ENCODE measurements at places on chromosomes 12 and 14. TPM values are rescaled to one million over a fixed set of nuclear protein-coding genes. Genes with fewer than 3 reads are reported as not detected.

GRCh38 chr14:103329401-103330347 is 4.4 kb upstream of the EIF5 start:
- DNase-seq, result peak; percentile 11

RND1 gene
- total RNA-seq, result 2.2 TPM

- DNase-seq, result no peak
Measured at GRCh38 chr12:124398578-124399227, 103.8 kb downstream of the RFLNA start.

- peak; percentile 20 for DNase-seq
Measured at GRCh38 chr12:6953442-6954315, 2.5 kb downstream of the PTPN6 start.

SPIC gene
- total RNA-seq, result not detected

DNA sequence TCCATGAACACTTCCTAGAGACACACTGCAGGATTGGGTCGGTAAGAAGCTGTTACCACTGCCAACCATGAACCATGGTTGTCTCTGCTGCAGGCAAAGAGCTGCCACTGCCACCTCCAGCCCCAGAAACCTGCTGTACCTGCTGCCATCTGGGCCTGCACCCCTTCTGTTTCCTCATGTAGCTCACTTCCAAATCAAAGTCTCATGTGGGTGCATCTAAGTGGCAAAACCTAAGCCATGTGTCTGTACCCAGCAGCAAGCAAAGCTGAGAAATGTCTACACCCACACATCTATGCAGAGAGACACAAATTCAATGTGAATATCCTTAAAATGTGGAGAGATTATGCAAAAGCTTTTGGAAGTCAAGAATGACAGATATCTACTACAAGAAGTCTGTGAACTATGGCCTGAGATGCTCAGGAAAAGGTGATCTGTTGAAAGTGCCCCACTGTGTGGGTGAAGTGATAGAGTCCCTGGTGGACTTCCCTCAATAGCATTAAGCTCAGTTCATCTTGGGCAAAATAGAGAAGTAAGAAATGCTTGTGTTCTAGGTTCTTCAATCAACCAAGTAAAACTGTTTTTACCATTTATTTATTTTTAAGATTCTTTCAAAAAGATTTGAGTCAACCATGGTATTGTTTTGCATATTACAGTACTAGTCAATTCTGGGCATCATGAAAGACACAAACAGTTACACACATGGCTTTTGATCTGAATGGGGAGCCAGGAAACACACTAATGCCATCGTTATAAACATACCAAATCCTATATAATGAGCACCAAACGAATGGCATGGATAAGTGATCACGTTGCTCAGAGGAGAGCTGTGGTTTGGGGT is 64.4 kb downstream of the FOS start:
- no peak for DNase-seq

- no peak for DNase-seq
Measured at GRCh38 chr14:52575858-52576257, 23.2 kb downstream of the GPR137C start.

GRCh38 chr12:6123258-6123657 is 1.2 kb downstream of the VWF start:
- DNase-seq, result no peak

GRCh38 chr12:20426191-20426590 is 57.9 kb downstream of the PDE3A start:
- DNase-seq, result no peak

SIX4 gene
- total RNA-seq, result 14.0 TPM

IL26 gene
- not detected for total RNA-seq

DNA sequence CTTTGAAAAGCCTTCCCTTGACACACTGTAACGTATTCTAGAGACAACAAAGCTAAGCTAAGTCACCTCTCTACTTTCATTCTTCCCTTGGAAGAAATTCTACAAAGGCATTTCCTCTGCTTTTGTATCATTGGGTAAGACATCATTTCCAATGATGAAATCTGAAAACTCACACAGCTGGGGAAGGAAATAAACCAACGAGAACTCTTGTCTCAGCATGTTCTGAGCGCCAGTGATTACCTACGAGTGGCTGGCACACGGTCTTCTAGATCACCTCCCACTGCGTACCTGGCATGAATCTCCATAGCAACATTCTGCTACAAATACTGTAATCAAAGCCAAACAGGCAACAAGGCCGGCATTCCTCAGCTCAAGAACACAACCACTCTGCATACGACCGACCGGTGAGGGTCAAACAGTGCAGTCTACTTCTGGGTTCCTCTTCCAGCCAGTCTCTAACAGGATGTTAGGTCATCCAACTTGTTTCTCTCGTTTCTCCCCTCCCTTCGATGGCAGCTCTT is 7.6 kb downstream of the VPS37B start:
- DNase-seq, result peak; percentile 77

GRCh38 chr12:53735556-53735955 is 8.3 kb upstream of the CALCOCO1 start:
- no peak for DNase-seq

DNA sequence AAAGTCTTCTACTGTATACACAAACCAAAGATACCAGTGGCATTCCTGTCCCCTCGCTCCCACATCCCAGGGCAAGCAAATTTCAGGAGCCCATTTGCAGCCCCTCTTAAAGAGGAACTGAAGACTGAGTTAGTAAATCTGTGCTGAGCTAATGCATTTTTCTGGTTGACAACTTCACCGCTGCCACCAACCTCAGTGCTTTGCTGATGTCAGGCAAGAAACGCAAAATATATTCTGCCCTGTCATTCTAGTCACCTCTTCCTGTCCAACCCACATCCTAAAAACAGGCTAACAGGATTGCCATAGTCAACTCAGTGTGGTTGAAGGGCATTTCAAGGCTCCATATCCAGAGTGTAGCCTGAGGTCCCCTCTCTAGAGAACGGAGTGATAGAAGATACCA is 59.4 kb upstream of the FICD start:
- DNase-seq, result no peak

MBIP gene
- 22.3 TPM for total RNA-seq

TCTN1 gene
- 22.6 TPM for total RNA-seq

DNA sequence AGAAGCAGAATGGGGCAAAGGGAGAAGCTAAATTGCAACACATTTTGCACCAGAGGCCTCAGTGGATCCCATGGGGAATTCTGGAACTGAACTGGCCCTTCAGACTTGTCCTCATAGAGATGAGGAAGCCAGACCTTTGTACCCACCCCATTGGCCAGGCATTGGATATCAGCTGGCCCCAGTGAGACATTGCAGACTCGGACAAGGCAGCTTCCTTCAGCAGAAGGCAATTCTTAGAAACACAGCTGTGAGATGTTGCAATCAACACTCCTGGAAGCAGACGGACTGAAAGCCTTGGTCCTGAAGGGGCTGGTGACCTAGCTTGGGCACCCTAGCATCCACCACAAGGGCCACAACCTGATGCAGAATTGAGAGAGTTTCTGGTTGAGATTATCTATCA is 218.1 kb downstream of the MSRB3 start:
- DNase-seq, result no peak

PKP2 gene
- 18.7 TPM for total RNA-seq

DNA sequence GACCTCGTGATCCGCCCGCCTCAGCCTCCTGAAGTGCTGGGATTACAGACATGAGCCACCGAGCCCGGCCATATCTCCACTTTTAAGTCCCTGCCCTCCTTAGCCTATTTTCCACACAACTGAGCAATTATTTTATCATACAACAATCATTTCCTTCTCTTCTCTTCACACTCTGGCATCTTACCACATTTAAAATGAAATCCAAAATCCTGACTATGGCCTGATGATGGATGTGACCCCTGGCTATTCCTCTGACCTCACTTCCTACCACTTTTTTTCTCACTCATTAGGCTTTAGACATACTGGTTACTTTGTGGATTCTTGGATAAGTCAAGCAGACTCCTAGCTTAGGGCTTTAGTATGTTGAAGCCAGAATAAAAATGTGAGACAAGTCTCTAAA is 21.9 kb upstream of the EID3 start:
- DNase-seq, result peak; percentile 82

DNA sequence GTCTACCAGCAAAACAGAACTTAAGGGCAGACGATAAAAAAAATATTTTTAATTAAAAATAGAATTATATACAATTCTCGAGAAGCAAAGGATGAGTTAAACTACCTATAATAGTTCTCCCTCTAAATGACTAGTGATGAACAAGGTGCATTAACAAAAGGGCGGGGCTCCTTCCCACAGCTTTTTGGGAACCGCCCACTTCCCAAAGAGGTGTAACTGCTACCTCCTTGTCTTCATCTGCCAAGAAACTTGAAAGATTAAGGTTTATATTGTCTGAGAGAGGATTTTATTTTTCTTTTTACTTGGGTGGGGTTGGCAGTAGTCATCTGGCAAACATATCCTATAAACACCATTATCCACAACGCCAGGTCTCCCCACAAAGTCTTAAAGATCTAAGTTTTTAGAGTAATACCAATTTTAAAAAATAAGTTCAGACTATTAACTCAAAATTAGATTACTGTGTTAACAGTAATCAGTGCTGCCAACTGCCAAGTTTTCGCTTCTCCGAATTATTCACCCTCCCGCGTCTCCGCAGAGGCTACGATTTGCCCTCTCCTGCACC is 938 bp downstream of the RALGAPA1 start:
- no peak for DNase-seq

GRCh38 chr14:68577802-68578541 is 214.9 kb downstream of the ZFP36L1 start:
- DNase-seq, result peak; percentile 99

GRCh38 chr12:50246197-50246865 is 37.0 kb downstream of the LIMA1 start:
- DNase-seq, result no peak

DNA sequence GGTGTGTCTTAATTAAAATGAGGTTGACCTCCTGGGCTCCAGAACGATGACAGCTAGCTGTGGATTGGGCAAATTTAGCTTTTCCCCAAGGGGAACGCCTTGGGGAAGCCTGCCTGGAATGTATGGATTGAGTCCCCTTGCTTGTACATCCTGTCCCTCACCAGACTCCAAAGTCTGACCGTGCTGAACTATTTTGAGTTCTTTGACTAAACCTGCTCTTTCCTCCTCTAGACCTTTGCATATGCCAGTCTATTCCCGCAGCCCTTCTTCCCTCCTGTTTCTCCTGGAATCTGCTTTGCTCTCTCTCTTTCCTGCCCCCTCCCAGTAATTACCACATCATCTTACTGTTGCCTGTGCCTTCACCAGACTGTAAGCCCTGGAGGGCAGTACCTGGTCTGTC is 11.5 kb upstream of the KDM2B start:
- no peak for DNase-seq

DNA sequence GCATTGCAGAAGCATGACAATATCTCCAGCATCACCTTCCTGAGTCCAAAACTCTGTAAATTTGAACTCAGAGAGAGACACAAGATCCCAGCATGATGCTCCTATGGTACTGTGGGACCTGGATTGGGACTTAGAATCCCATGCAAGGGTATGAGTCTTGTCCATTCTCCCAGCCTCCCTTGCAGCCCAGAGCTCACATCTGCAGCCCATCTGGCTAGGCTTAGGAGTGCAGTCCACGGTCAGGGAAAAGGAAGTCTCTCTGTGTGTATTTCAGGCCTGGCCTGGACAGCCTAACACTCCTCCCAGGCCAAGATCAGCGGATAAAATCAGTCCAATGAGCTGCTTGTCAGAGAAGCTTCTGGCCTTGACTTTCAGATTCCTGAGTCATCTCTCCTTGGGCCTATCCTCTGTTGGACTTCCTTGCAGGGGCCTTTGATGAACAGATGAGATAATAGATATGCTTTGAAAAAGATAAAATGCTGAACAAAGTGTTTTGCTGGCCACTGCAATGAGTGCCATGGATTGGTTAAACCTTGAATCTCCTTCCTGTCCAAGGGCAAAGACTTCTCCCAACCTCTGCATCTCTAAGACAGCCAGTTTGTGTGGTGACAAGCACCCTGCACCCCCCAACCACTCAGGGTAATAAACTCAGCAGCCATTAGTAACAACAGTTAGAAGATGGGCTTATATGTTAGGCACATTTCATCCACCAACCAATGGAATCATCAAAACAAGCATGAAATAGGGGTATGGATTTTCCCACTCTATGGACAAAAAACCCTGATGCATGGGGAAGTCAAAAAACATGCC is 412.8 kb upstream of the TBX3 start:
- no peak for DNase-seq

GRCh38 chr14:57486767-57487379 is 6.8 kb downstream of the CCDC198 start:
- peak; percentile 41 for DNase-seq

- DNase-seq, result no peak
Measured at GRCh38 chr14:104685216-104685997, 4.0 kb upstream of the INF2 start.

GRCh38 chr14:61476105-61476753 is 154.8 kb downstream of the PRKCH start:
- no peak for DNase-seq

- no peak for DNase-seq
Measured at GRCh38 chr12:94507455-94507854, 47.8 kb upstream of the CEP83 start.

CPNE6 gene
- not detected for total RNA-seq

DNA sequence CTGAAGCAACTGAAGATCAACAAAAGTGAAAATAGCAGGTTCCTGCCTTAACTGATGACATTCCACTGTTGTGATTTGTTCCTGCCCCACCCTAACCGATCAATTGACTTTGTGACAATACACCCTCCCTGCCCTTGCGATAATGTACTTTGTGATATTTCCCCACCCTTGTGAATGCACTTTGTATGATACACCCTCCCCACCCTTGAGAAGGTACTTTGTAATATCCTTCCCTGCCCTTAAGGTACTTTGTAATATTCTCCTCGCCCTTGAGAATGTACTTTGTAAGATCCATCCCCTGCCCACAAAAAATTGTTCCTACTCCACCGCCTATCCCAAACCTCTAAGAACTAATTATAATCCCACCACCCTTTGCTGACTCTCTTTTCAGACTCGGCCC is 41.4 kb downstream of the BCAT1 start:
- DNase-seq, result no peak

DNA sequence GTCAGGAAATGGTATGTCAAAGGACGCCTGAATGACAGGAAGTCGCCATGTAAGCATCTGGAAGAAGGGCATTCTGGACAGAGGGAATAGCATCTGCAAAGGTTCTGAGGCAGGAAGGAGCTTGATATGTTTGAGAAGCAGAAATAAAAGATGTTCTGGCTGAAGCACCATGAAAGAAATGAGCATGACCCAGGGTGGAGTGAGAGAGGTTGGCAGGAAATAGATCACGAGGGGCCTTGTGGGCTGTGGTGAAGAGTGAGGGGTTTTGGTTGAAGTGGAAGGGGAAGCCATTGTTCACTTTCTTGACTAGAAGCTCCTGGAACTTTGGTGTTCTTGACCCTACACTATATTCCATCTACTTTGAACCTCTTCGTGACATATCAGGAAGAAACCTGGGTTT is 99.4 kb upstream of the PARP11 start:
- DNase-seq, result no peak

CIDEB gene
- total RNA-seq, result not detected

- no peak for DNase-seq
Measured at GRCh38 chr12:13144266-13144828, 40.9 kb upstream of the GSG1 start.

CLEC4C gene
- total RNA-seq, result not detected

Measured in astrocyte (in vitro differentiated cells and primary cell).